ENCODE measurements at places on chromosomes 16 and 17.

DNA sequence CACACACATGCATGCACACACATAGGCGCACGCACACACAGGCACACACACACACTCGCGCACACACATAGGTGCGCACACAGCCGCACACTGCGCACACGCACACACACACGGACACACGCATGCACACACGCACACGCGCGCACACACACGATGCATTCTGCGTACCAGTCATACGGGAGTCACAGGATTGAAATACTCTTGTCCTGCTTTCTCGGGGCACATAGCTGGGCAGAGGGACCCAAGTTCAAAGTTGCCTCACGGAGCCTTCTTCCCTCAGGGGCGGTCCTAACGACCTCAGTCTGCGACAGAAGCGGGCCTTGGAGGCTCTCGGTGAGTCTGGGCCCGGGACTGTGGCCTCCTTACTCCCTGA, 56.0 kb downstream of the MRM1 start:
- no peak for DNase-seq

GRCh38 chr17:17139972-17140589, 66.1 kb downstream of the PLD6 start:
- DNase-seq: no peak

- DNase-seq: no peak
These were observed 12.8 kb downstream of the CARHSP1 start for GRCh38 chr16:8855972-8856371.

GRCh38 chr17:52048137-52048898, 110.2 kb downstream of the CA10 start:
- DNase-seq: no peak

GRCh38 chr17:222172-222571, 40.7 kb upstream of the DOC2B start:
- no peak for DNase-seq

- no peak for DNase-seq
These were observed 13.7 kb downstream of the CACNG1 start for GRCh38 chr17:67058036-67058435.

- DNase-seq: no peak
These were observed 1.1 kb downstream of the KATNB1 start for GRCh38 chr16:57736419-57737351.

GRCh38 chr17:39115135-39115534, 36.3 kb downstream of the PLXDC1 start:
- no peak for DNase-seq

DNA sequence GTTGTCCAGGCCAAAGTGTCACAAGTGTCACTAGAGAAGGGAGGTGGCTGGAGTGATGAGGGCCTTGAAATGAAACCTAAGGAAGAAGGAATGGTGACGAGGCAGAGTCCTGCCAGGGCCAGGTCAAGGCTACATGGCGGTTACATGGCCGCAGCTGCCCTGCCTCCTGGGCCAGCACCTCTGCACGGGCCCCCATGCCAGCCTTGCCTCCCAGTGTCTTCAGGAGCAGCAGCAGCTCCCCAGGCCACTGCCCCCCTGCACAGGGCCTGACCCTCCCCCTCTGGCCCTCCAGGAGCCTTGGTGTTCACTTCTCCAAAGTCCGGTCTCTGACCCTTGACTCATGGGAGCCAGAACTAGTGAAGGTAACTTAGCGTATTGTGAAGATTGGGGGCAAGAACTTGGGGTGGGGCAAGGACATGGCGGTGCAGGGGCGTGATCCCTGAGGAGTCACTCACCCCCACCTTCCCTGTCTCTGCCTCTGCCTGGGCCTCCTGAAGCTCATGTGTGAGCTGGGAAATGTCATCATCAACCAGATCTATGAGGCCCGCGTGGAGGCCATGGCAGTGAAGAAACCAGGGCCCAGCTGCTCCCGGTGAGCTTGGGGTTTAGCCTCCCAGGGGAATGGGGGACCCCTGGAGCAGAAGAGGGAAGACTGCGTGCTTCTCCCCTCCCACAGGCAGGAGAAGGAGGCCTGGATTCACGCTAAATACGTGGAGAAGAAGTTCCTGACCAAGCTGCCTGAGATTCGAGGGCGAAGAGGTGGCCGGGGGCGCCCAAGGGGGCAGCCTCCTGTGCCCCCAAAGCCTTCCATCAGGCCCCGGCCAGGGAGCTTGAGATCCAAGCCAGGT, 4.1 kb upstream of the KCTD11 start:
- DNase-seq: no peak

Measured in stimulated activated CD4-positive, alpha-beta T cell treated with anti-CD3 and anti-CD28 coated beads, Interleukin-12 subunit alpha, Interleukin-12 subunit beta, amount 100 ng/mL, for 24 hours (primary cell).